ENCODE measurements at places on chromosomes 3 and 15. TPM values are rescaled to one million over a fixed set of nuclear protein-coding genes. Genes with fewer than 3 reads are reported as not detected.

The DOCK3 gene
- total RNA-seq = 0.64 TPM

GRCh38 chr15:50150851-50151250 lies 31.1 kb upstream of the SLC27A2 start:
- no peak for DNase-seq

The TTLL13 gene
- total RNA-seq = not detected

The COL7A1 gene
- 0.48 TPM for total RNA-seq

DNA sequence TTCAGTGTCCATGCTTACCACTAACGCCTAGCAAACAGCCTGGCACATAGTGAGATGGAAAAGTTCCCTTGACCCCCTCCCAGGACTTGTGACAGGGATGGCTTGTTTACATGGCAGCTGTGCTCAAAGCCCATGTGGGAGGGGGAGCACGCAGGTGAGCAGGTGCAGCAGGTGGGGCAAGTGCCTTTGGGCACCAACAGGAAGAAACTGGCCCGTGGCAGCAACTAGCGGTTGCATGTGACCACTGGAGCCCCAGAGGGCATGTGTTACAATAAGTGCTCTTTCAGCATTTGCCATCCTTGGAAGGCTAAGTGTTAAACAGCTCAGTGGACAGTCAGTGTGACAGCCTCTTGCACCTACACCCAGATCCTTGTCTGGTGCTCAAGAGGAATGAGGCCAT lies 734.6 kb downstream of the TUSC7 start:
- DNase-seq = no peak

- no peak for DNase-seq
Observed at GRCh38 chr3:28502397-28502937, 153.8 kb upstream of the AZI2 start.

- no peak for DNase-seq
Observed at GRCh38 chr3:49412632-49413337, 562 bp downstream of the TCTA start.

GRCh38 chr3:99925584-99926230 lies 108.0 kb downstream of the CMSS1 start:
- no peak for DNase-seq

The SMCO1 gene
- not detected for total RNA-seq

The NR2E3 gene
- total RNA-seq = 2.9 TPM

Data from breast epithelium (tissue), 4 donors.